ENCODE measurements at places on chromosomes 11 and 22. TPM values are rescaled to one million over a fixed set of nuclear protein-coding genes. Genes with fewer than 3 reads are reported as not detected.

The OR4A16 gene
- total RNA-seq, result not detected

The TRPM5 gene
- 0.19 TPM for total RNA-seq

The XKR3 gene
- total RNA-seq, result not detected

The MYEOV gene
- not detected for total RNA-seq

The NXPE1 gene
- total RNA-seq, result not detected

The TRIOBP gene
- total RNA-seq, result 25.8 TPM

The ANO1 gene
- total RNA-seq, result not detected

The OR5B21 gene
- 0.99 TPM for total RNA-seq

The PRDM10 gene
- total RNA-seq, result 13.0 TPM

The MS4A3 gene
- not detected for total RNA-seq

The GLB1L2 gene
- total RNA-seq, result 1.2 TPM

The TUBA8 gene
- total RNA-seq, result 2.7 TPM

The DNAJB13 gene
- 0.23 TPM for total RNA-seq

The LRRC74B gene
- not detected for total RNA-seq

The OR10A2 gene
- total RNA-seq, result not detected

The PITPNB gene
- total RNA-seq, result 72.5 TPM

The RNF214 gene
- 41.8 TPM for total RNA-seq

The TXN2 gene
- total RNA-seq, result 33.5 TPM

The PTGDR2 gene
- 3.6 TPM for total RNA-seq

The PRCP gene
- total RNA-seq, result 24.1 TPM

The OR5P2 gene
- not detected for total RNA-seq

The SOX10 gene
- not detected for total RNA-seq

The C11orf87 gene
- total RNA-seq, result not detected

The MMP3 gene
- not detected for total RNA-seq

The RIMBP3C gene
- total RNA-seq, result 4.5 TPM

The NXPE2 gene
- not detected for total RNA-seq

The CHRNA10 gene
- 4.6 TPM for total RNA-seq

The MAP6 gene
- total RNA-seq, result not detected

The PSMA1 gene
- 105 TPM for total RNA-seq

The OR51I1 gene
- total RNA-seq, result not detected

The CCDC15 gene
- total RNA-seq, result 2.7 TPM

The PRSS23 gene
- total RNA-seq, result not detected

The RCOR2 gene
- total RNA-seq, result not detected

The OR52A1 gene
- total RNA-seq, result not detected

The KDM2A gene
- total RNA-seq, result 200 TPM

The VPREB1 gene
- total RNA-seq, result not detected

The LPXN gene
- total RNA-seq, result 138 TPM

The CLTCL1 gene
- total RNA-seq, result 1.7 TPM

The ENTHD1 gene
- 0.26 TPM for total RNA-seq

Measured in CD4-positive, alpha-beta memory T cell (primary cell).